ENCODE measurements at places on chromosomes 5 and 9.

GRCh38 chr9:136432591-136432990 is 7.1 kb downstream of the INPP5E start:
- no peak for DNase-seq

DNA sequence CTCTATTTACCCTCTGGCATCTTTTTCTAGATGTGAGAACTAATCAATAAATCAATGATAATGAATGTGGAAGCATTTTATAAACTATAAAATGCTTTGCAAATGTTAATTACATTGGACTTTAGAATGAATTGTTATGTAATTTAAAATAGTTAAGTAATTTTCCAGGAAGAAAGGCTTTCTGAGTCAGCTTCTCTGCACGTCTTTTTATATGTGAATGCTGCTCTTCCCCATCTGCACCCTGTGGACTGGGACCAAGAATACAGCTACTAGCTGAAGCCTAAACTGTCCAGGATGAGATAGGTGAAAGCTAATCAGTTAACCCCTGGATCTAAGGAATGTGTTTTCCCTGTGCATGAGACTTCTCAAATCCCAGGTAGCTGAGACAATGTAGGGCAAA is 292.9 kb downstream of the NR3C1 start:
- DNase-seq: peak; percentile 22

GRCh38 chr9:99867536-99867935 is 38.9 kb upstream of the STX17 start:
- no peak for DNase-seq

GRCh38 chr5:86880785-86881492 is 263.2 kb downstream of the COX7C start:
- DNase-seq: peak; percentile 87

DNA sequence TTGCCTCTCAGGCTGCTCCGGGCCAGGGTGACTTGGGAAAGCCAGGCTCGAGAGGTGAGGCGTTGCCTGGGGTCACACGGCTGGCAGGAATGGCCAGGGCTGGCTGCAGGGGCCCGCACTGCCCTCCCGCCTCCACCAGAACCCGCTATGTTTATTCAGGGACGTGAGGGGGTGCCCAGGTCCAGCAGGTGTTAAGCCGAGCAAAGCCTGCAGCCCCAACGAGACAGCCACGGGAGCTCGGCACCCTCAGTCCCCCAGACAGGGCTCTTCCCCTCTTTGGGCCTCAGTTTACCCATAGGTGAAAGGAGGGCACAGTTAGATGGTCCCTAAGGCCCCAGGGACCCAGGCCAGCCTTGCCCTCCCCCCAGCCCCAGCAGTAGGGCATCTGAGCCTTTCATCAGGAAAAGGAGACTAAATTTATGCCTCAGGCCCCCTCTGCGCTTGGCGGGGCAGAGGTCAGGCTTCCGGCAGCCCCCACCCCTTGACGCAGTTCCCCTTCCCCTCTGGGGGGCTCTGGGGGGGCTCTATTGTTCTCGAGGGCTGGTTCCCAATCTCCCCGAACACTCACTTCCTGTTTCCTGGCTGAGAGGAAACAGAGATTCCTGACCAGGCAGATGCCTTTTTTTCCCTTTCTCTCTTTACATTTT is 7.1 kb upstream of the EGFL7 start:
- no peak for DNase-seq

Data from Ammon's horn (tissue), 1 donor.